ENCODE measurements at places on chromosomes 1 and 21. TPM values are rescaled to one million over a fixed set of nuclear protein-coding genes. Genes with fewer than 3 reads are reported as not detected.

GRCh38 chr1:164647211-164647610 lies 88.2 kb downstream of the PBX1 start:
- no peak for DNase-seq

DNA sequence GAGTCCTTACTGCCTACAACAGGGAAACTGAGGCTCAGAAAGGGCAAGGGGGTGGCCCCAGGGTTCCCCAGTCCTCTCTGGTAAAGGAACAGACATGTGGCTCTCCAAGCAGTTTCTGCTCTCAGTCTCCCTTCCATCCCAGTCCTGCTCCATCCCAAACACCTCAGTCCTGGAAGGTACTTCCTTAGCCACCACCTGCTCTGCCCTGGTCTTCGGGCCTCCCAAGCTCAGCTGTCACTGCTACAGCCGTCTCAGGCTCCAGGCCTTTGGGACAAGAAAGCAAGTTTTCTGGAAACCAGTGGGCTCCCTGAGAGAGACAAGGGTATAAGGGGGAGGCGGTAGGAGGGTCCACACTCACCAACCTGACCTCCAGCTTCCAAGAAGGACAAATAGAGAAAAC lies 23.1 kb upstream of the ADGRB2 start:
- no peak for DNase-seq

GRCh38 chr1:240122639-240123613 lies 31.2 kb downstream of the FMN2 start:
- DNase-seq: peak; percentile 59

- no peak for DNase-seq
Observed at GRCh38 chr1:175632667-175633066, 110.7 kb downstream of the TNR start.

- DNase-seq: no peak
Observed at GRCh38 chr1:41246568-41246967, 4.5 kb upstream of the SCMH1 start.

DNA sequence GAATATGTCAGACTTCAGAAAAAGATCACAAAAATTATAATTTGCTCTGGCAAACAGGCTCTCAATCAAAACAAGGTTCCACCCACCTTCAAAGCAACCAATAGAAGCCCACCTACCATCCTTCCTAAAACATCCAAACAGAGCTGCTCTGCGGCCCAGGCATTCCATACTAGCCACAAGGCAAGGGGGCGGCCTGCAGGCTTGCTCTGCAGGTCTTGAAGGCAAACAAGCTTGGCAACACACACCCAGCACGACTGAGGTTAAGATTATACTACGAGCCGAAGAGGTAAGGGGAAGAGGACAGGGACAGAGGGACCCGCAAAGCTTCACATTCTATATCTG lies 207.3 kb downstream of the SLC45A1 start:
- peak; percentile 42 for DNase-seq

GRCh38 chr1:54380290-54380882 lies 25.8 kb downstream of the SSBP3 start:
- DNase-seq: no peak

GRCh38 chr1:243595527-243596210 lies 254.4 kb downstream of the AKT3 start:
- DNase-seq: no peak

DNA sequence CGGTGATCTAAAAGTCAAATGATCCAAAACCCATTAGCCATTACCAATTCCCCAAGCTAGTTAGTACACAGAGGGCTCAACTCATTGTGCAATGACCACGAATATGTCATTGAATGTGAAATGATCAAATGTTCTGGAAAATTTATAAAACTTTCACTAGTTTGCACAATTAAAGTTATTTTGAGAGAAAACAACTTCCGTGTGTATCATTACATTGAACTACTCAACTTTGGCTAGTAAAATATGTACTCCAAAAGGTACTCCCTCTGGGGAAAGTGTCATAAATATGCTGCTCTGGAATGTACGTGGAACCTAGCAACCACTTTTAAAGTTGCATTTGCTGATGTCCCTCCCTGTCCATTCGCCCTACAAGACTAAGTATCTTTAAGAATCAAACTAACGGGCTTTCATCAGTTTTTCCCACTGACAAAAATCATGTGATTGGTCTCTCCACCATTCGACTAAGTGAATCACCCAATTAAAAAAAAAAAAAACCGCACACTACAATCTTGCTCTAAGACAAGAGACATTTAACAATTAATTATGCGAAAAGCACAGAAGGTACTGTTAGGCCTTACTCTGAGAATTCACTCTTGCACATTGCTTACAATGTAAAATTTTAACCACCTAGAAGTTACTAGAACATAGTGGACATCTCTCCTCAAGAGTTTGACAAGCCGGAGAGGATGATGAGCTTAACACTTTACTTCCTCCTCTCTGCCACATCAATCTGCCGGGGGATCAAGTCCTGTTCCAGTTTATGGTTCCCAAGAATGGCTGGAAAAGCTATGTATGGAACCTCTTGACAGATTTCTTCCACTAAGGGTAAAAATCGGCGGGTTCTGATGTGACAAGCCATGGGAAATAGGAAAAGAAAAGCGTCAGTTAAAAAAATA lies 1.2 kb downstream of the ACBD3 start:
- DNase-seq: no peak

- no peak for DNase-seq
Observed at GRCh38 chr1:226714148-226714547, 24.9 kb downstream of the ITPKB start.

DNA sequence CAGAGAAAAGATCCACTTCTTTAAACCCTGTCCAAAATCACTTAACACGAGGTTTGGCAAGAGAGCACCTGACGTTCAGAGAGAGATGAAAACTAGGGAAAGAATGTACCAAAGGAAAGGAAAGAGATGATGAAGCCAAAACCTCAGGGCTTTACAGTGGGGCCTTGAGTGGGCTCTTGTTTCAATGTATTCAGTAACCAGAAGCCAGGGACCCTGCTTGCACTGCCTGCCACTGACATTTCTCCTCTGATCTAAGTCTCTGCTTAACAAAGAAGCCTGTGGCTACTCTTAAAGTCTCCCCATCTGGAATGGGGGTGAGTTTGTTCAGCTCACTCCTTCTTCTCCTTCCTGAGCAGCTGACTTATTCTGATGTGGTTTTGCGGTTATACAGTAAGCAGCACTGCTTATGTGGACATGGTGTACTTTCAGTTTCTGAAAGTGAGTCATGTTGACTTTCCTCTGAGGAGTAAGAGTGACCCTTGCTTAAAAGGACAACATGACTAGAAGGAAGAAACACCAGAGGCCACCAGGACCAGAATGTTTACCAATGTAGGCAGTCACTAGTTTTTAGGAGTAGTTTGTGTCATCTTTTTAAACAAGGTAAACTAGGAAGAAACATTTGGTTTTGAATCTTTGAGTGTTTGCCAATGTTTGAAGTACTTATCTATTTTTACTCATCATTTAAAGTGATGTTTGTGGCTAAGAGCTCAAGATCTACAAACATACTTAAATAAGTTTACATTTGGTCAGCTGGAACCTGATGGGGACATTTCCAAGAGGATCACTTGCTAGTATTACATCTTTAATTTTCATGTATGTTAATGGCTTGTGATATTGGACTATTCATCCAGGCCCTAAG lies 87.4 kb downstream of the FASLG start:
- DNase-seq: no peak

CHI3L1 gene
- total RNA-seq: 0.58 TPM

AUNIP gene
- 1.5 TPM for total RNA-seq
